Hypothalamus (tissue), 51 donors: ENCODE measurements at places on chromosomes 5 and 9.
A peak's percentile ranks its signal among the peaks of the same experiment; 100 is the strongest.

DNA sequence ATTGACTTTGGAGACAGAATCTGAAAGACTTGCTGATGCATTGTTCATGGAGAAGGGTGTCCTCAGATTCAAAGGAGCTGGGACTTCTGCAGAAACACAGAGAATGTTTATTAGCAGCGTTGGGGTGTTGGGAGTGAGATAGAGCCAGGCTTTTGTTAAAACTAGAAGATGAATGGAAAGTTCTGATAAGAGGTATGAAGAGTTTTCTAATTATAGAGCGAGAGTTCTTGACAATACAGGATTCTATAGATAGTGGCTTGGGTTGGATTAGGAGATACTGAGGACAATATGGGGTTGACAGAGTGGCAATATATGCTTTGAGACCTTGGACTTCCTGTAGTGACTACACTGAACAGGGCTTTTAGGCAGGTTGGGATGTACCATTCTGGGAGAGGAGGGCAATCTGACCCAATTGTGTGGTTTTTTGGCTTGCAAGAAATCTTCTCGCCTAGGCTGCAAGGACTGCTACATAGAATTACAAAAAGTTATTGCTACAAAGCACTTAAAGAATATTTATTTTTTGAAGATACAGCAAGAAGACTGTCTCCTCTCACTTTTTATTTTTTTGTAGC lies 83.1 kb downstream of the FER start:
- DNase-seq = no peak

DNA sequence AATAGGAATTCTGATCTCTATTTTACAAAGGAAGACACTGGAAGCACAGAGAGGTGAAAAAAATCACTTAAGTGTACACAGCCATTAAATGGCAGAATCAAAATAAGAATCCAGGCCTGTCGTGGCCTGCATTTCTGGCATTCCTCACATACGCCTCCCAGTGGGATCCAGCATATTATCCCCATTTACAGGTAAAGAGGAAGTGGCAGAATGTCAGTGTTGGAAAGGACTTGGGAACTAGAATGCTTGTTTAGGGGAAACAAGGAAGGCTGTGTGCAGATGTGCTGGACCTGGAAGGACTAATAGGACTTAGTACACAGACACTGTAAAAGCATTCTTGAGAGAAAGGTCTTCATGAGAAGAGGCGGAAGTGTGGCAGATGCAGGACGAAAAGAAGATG lies 241.8 kb downstream of the TRIM32 start:
- DNase-seq = no peak

DNA sequence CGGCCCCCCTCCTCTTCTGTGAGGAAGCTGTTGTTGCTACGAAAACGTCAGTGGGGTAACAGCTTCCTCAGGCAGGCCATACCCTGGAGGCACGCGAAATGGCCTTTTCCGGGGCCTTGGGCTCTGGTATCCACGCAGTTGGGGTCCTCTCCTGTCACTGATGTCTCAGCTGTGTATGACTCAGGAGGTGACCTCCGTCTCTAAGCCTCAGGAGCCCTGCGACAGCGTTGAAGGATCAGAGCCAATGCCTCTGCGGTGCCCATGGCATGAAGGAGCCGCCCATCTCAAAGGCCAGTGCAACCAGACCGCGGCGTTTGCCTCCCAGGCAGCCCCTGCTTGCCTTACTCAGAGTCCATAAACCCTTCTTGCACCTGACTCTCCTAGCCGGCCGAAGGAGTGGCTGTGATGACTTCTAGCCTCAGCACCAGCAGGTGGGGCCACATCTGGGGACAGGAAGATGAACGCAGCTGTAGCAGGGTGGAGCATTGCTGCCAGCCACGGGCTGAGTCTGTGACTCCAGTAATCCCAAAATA lies 1.0 kb upstream of the MXD3 start:
- DNase-seq = no peak

- DNase-seq = no peak
Measured at GRCh38 chr9:22088717-22089061, 79.6 kb upstream of the CDKN2B start.

DNA sequence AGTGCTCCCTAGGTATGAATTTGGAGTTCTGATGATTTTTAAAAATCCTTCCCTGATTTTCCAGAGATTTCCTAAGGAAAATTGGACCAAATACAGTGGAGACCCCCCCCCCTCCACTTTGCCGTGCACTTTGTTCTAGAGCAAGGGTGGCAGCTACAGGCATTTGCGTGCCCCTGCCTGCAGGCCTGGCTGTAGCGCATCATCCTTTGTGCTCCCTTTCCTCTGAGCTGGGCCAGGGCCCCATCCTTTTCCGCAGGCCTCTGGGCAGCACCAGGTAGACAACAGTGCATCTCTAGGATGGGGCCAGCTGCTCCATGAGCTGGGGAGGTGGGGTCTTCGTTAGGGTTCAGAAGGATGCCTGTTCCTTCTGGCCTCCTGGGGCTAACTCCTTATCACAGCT lies 39.6 kb downstream of the TRIO start:
- DNase-seq = no peak

- DNase-seq = no peak
Measured at GRCh38 chr5:112097768-112098167, 321.3 kb downstream of the EPB41L4A start.

- DNase-seq = peak; percentile 30
Measured at GRCh38 chr9:94819161-94819687, 92.7 kb downstream of the AOPEP start.

DNA sequence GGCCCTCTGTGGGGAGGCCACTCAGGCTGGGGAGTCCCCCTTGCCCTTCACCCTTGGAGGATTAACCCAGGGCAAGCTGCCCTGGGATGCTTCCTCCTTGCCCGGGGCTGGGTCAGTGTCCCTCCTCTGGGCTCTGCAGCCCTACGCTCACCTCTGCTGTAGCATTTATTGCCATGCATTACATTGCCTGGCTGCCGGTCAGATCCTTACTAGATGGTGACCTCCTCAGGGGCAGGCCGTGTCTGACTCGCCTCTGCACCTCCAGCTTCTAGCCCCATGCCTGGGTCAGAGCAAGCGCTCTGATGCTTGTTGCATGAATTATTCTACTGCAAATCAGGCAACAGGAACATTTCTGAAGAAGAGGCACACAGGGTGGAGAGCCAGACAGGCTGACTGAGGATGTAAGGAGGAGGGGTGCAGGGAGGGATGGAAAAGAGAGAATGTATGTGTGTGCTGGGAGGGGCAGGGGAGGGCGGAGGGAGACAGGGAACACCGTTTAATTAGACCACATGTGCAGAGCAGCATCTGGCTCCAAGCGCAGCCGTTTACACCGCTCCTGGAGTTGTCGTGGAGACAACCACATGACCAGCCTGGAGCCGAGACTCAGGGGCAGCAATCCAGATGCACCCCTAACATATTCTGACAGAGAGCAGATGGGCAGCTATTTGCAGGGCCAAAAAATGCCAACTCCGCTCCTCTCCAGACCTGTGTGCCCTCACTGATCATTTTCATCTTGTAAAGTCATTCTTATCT lies 117.0 kb downstream of the CRB2 start:
- peak; percentile 19 for DNase-seq

GRCh38 chr5:77305222-77305846 lies 94.9 kb downstream of the PDE8B start:
- no peak for DNase-seq

- no peak for DNase-seq
Measured at GRCh38 chr9:113772121-113772810, 103.8 kb upstream of the ZNF618 start.

GRCh38 chr5:10839118-10839517 lies 78.1 kb upstream of the DAP start:
- DNase-seq = no peak

DNA sequence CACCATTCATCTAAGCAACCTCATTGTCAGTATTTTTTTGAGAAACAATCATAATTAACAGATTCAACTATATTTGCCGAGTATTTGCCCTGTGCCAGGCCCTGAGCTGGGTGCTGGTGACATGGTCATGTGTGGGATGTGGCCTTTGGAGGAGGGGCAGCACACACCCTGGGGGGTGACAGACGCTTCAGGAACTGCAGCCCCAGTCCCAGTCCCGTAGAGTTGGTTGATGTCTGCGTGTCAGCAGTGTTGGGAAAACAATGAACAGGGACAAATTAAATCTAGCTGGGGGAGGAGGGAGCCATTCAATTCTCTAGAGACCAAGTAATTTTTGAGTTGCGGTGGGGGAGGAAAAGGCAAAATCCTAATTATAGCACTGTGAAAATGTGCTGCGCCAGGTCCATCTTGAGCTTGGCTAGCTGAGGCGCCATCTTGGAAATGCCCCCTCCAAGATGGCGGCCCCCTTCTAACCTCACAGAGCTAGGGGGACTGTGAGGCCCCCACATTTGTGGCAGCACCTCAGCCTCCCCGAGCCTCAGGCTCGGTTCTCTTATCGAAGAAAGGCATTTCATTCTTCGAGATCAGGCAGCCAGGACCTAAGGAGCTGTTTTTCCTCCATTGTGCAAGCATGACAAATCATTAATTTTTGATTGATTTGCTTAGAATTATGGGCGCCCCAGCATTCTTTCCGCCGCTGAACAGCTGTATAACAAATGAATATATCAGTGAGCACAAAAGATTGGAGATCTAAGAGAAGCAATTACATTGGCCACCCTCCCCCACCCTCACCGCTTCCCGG lies 87.8 kb downstream of the ZNF618 start:
- DNase-seq = no peak

- no peak for DNase-seq
Measured at GRCh38 chr9:76912636-76913275, 6.8 kb upstream of the PRUNE2 start.

DNA sequence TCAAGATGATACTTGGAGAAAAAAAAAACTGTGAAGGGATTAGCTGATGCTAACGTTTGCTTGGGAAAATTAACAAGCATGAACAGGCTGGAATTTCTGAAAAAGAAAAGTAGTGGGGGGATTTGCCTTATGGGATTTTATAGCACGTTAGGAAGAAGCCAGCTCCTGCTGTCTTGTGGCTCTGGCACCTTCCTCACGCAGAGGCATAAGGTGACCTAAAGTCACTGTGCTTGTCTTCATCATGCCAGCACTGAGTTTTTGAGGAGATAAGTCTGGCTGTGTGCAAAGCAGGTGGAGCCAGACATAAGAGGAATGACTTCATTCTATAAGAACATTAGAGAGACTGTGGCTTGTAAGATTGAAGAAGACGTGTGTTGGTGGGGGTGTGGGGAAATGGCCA lies 94.4 kb upstream of the MAP1B start:
- DNase-seq = no peak

DNA sequence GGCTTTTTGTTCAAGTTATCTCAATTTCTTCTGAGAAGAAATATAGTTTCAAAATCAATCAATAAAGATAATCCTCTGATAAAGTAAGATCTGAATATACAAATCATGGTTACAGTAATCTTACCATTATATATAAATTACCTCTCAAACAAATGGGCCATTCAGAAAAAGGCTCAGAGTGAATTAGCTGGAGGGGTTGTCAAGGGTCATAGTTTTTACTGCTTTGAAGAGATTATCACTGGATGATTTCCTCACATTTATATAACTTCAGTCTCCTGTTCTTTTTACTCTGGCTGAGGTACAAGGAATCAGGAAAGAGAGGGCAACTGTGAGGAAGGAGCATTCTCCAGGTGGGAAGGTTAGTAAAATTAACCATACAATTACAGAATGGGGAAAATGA lies 148.6 kb upstream of the ELL2 start:
- no peak for DNase-seq

DNA sequence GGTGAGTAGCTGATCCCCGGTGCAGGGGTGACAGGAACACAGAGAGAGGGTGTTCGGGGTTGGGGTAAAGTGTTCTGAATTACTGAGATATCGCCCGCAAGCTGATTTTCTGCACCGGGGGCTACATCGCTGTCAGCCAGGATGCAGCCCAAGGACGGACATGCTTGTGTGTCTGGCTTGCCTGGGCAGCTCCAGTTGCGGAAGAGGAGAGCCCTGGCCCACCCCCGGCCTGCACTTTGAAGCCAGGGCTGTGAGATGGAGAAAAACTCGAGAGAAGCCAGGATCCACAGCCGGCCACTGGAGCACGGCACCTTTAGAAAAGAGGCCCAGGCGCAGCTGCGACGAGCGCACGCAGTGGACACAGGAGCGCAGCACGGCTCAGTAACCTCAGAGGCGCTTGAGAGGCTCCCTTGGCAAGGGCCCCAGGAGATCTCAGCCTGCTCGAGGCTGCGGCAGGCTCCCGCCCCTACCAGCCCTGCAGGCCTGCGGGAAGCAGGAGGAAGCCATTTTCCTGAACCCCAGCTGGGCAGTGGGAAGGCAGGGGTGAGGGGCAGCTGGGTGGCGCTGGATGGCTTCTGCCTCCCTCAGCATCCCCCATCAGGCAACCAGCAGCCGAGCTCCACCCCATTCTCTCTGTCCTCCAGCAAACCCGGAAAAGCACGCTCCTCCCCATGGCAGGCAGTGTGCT lies 59.2 kb downstream of the C9orf50 start:
- DNase-seq = peak; percentile 37

- DNase-seq = no peak
Measured at GRCh38 chr5:53749621-53750020, 189.2 kb downstream of the NDUFS4 start.

GRCh38 chr9:133731876-133732638 lies 6.1 kb downstream of the SARDH start:
- DNase-seq = no peak

DNA sequence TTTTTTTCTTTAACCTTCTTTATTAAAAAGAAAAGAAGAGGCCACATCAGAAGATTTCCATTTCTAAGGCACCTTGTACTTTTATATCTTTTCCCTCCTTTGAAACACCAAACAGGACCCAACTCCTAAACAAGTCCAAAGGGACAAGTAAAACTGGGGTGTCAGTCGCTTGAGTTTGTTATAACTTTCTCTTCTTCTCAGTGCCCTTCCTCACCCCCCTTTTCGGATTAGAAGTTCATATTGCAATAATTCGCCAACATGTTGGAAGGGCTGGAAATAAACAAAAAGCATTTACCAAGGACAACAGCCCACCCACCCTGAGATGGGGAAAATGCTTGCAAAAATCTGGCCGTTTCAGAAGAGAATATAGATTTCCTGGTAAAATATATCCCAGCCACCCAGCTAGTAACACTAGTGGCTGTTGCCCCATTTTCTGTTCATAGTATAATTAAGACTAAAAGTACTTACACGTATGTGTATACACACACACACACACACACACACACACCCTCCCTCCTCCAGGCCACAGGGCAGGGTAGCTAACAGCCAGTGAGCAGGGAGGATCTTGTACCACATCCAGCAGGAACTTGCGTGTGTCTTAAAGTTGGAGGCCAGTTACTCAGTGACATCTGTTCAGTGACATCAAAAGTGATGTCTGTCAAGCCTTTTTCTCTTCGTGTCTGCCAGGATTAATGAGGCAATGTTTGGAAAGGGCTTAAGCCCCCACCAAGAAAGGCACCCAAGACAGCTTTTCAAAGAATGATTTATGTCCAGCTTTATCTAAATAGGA lies 149.1 kb upstream of the KLF4 start:
- DNase-seq = no peak
